Testis (tissue), 5 donors: ENCODE measurements at places on chromosomes 7 and 10. TPM values are rescaled to one million over a fixed set of nuclear protein-coding genes. Genes with fewer than 3 reads are reported as not detected.

Gene ANKRD16
- 30.3 TPM for total RNA-seq

Gene TMEM229A
- total RNA-seq, result 51.0 TPM

Gene PTF1A
- 5.1 TPM for total RNA-seq

Gene STOX1
- total RNA-seq, result 3.8 TPM

Gene ATG9B
- total RNA-seq, result 29.7 TPM

Gene RSU1
- total RNA-seq, result 26.0 TPM

Gene TET1
- 3.2 TPM for total RNA-seq

- no peak for DNase-seq
Observed at GRCh38 chr7:83850125-83850524, 201.2 kb upstream of the SEMA3E start.

DNA sequence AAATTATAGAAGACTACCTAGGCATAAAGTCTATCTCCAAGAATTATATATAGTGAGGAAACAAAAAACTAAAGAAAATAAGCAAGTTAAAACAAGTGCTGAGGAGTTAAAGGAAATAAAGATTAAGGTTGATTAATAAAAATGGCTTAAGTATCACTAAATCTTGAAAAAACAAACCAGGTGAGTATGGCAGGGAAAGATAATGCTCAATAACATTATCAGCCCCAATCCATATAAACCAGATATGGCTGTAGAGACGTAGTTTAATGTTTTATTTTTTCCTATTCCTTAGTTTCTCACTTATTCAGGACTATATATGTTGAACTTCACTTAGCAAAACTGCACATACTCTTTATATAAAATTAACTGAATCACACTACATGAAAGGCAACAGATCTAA is 4.4 kb downstream of the WASL start:
- no peak for DNase-seq

DNA sequence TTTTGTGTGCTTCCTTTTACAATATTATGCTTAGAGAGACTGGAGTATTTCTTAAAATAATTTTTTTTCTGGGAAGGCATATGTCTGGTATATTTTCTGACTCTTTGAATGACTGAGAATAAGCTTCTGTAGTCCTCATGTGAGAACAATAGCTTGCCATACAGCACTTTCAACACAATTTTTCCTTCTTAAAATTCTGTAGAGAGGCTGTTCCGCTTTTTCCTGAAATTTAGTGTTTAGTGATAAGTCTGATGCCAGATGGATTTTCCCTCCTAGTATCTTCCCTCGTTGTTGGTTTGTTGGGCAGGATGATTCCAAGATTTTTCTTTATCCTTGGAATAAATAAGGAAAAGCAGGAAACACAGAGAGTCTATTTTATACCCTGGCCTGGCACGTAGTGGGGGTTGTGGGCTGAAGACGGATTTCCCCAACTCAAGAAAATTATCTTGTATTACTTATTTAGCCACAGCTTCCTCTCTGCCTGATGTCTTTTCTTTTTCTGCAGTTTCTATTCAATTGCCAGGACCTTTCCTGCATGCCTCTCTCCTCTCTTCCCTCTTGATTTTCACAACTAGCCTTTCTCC is 111.2 kb downstream of the AOAH start:
- DNase-seq, result no peak

DNA sequence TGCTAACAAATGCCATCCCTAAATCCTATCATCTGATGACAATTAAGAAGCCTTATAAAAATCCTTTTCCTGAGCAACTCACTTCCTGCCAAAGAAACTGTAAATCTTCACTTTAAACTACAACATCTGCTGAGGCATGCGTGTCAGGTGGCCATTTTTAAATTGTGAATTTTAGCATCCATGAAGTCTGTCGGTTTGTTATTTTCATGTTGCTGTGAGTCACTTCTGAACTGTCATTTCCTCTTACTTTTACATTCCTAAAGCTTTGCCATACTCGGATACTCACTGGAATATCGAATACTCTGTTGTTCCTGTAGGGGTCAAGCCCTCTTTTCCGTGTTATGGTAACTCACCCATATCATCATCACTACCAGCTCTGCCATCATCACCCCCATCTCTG is 34.3 kb upstream of the TMEM26 start:
- DNase-seq, result no peak

- no peak for DNase-seq
Observed at GRCh38 chr10:78407966-78408365, 374.3 kb downstream of the RPS24 start.

GRCh38 chr10:98460837-98461499 is 14.2 kb upstream of the HPS1 start:
- DNase-seq, result peak; percentile 52

DNA sequence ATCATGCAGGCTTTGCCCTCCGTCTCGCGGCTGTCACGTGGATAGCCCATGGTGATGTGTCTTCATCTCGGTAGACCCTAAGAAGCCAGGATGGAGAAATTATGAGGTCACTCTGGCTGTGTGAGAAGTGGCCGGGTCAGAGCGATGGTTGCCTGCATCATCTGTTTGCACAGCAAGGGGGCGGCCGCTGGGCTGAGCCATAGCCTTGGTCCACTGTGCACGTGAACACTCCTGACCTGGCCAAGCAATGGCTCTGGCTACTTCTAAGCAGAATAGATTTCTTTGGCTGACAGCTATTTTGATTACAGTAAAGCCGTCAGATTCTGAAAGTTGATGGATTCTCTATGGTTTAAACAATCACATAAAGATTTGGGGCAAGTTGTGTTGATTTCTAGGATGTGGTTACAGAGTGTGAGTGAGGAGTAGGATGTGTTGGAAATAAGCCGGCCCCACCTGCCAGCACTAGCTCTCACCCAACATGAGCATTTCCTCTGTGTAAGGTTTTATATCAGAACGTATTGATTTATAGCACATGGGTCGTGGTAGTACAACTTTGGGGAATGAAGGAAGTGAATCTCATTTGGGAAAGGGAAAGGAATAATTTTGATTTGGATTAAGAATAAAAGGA is 214.4 kb upstream of the GPR26 start:
- DNase-seq, result no peak

GRCh38 chr7:73824986-73825385 is 5.8 kb upstream of the CLDN4 start:
- no peak for DNase-seq

DNA sequence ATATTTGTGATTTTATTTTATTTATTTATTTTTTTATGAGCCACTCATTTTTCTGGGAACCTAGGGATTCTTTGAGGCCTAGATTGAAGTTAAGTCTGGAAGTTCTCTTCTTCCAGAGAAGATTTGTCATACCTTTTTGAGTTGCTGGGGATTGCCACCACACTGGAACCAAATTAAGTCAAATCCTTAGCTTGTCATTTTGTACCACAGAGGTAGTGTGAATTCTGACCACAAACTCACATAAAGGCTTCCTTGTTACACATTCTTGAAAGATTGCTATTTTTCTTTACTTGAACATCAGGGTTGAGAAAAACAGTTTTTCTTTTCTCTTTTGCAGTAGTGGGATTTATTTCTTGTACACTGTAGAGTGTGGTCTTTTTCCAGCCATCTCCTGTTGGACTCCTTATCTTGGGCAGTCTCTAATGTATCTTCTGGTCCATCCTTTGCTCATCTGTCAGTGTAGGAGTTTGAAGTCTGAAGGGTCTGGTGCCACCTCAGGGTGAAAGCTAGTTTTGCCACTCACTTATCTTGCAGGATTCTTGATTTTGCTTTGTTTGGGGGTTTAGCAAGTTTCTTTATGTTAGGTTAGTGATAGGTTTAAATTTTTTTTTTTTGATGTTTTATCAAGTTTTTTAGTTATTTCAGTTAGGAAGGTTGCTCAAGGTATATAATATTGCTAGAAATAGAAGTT is 24.8 kb downstream of the PCBD1 start:
- DNase-seq, result no peak

- DNase-seq, result no peak
Observed at GRCh38 chr7:123770378-123770777, 21.6 kb upstream of the WASL start.

- DNase-seq, result no peak
Observed at GRCh38 chr7:67311901-67312300, 315.3 kb downstream of the TYW1 start.

GRCh38 chr7:134890246-134891240 is 95.8 kb upstream of the AGBL3 start:
- DNase-seq, result no peak

GRCh38 chr7:106770191-106770590 is 94.9 kb upstream of the PIK3CG start:
- no peak for DNase-seq
